ENCODE measurements at places on chromosomes 6 and 20.

DNA sequence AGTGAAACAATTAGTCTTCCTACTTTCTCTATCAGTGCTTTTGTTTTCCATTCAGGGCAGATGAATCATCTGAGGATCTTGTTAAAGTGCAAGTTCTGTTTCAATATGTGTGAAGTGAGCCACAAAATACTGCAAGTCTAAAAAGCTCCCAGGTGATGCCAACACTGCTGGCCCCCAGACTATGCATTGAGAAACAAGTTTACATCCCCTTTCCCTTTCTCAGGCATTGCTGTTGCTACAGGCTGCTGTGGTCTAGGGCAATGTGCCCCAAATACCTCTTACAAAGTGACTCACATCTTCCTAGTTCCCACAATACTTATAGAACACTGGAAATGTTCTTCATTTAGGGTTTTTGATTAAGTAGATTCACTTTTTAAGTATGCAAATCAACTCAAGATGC, 31.8 kb downstream of the ABRACL start:
- peak; percentile 37 for DNase-seq

DNA sequence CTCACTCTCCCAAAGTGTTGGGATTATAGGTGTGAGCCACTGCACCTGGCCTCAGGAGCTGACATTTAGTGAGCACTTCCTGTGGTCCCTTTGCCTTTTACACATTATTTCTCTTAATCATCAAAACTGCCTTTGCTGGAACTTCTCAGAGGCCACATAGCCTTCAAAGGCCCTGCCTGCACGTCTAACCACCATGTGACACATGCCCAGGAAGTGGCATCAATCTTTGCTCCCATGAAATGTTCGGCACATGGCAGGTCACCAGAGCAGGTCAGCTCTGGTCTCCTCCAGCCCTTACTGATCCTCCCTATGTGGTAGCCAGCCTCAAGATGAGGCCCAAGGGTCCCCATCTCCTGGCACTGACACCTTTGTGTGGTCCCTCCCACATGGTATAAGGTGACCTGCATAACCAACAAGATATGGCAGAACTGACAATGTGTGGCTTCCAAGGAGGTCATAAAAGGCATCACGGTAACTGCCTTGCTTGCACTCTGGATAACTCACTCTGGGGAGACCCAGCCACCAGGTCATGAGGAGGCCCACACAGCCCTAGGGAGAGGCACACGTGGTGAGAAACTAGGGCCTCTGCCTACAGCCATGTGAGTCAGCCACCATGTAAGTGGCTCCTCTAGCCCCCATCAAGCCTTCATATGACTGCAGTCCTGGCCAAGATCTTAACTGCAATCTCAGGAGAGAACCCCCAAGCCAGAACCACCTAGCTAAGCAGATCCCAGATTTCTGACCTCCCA, 28.8 kb upstream of the HMGA1 start:
- DNase-seq: no peak

GRCh38 chr6:162627825-162628224, 99.7 kb downstream of the PRKN start:
- no peak for DNase-seq

DNA sequence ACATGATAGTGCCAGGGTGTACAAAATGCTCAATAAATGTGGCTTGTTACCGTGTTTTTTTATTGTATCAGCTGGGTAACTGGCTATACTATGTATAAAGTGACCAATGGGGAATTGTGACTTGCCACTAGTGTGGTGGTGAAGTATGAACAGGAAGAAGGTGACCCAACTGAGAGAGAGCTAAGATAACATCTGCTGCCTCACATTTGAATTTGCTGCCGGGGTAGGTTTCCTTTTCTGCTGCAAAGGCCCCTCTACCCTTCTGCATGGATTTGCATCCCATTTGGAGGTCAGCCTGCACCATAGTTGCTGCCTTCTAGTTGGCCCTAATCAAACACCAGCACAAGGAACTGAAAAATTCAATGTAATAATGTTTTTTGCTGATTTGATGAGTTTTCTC, 24.1 kb downstream of the IL17A start:
- DNase-seq: no peak

- DNase-seq: no peak
Measured at GRCh38 chr6:107789361-107789760, 34.8 kb downstream of the SCML4 start.

GRCh38 chr6:39848171-39848570, 56.0 kb downstream of the DAAM2 start:
- no peak for DNase-seq

- DNase-seq: no peak
Measured at GRCh38 chr6:57221191-57221935, 744 bp downstream of the RAB23 start.

- no peak for DNase-seq
Measured at GRCh38 chr20:17761604-17762003, 61.8 kb downstream of the BANF2 start.

DNA sequence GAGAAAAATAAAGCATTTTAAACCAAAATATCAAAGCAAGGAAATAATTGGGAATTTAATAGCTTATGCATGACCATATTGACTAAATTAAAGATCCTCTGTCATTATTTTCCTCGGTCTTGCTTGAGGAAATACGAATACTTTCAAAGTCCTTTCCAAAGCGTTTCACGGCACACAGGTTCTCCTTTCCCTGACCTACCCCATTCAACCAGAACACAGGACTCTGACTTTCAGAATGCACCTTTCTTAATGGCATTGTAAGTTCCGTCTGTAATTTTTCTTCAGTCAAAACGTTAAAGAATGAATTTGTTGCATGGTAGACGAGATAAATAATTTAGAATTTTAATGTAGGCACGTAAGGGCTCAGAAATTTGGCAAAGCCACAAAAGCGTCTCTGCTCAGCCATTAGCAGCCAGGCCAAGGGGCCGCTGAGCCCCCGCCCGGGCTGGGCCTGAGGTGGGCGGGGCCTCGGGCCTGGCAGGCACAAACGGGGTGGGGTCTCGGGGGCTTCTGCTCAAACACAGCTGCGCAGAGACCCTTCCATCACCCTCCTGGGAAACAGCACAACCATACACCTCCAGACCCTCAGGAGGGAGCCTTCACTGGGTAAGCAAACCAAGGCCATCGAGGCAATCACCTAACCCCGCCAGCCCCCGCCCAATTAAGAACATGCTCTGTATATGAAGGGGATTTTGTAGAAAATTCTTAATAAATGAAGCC, 3.4 kb downstream of the NEDD9 start:
- DNase-seq: no peak

DNA sequence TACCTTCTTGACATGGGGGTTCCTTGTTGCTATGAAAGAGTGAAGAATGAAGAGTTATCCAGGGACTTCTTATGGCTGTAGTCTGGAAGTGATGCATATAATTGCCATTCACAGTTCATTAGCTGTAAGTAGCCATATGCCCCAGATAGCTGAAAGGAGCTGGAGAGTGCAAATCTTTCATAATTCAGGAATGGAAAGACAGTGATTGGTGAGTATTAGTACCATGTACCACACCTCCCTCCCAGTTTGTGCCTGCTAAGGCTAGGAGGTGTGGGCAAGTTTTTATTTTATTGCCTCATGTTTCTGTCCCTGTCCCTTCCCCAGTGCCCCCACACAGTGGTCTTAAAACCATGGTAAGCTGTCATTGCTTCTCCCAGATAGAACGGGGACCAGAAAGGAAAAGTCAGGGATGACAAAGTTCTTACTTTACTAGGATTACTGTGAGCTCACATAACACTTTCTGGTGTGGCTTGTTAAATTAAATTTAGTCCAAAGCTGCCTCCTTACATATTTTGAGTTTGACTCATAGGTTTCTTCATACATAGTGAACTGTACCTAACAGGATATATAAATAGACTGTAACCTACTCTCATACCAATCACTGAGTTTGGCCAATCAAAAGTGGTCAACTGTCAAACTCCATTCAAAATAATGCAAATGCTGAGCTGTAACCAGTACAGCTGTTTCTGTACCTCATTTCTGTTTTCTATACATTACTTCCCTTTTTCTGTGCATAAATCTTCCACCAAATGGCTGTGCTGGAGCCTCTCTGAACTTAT, 119.4 kb downstream of the RFPL4B start:
- no peak for DNase-seq

DNA sequence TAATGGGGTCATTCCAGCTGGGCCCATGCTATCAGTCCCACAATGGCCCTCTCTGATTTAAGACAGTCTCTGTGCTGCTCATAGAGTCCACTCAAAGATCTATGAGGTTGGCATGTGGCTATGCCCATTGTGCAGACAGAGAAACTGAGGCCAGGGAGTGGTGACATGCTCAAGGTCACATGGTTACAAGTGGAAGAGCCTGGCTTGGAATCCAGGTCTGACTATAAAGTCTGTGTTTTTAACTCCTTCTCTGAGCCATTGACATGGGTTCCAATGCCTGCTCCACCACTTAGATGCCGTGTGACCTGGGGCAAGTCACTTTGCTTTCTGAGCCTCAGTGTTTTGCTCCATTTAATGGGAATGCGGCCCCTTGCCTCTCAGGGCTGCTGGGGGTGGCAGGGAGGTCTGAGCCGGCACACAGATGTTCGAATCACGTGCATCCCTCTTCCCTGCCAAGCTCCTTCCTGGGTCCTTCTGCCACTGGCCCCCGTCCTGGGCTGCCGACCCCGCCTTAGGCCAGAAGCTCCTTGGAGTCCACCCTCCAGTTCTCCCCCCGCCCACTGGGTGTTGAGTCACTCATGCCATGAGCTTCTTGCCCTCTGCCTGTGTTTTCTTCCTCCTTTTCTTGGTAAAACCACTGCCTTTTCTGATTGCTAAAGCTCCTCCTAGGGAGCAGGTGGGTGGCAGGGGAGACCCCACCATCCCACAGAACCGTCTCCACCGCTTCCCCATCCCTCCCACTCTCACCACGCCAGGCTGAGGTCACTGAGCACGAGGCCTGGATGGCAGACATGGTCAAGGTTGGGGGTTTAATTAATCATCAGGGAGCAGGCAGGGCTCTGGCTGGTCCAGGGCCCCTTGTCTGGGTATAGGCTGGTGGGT, 35.7 kb downstream of the CEBPB start:
- DNase-seq: no peak

DNA sequence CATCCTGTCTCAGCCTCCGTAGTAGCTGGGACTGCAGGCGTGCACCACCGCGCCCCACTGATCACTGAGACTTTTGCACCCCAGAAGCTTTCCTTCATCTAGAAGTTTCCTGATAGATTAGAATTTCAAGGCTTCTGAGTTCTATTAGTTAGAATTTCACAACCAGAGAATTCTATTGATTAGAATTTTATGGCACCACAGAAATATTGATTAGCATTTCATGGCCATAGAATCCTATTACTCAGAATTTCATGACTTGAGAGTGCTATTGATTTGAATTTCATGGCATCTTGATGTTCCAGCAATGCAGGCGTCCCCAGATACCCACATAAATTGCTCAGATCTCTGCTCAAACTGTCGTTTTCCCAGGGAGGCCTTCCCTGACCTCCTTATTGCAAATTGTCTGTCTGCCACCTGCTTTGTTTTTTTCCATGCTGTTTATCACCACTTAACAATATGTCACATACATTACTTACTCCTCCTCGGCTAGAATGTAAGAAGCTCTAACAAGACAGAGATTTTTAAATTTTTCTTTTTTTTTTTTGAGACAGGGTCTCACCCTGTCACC, 16.9 kb upstream of the CBFA2T2 start:
- DNase-seq: no peak

GRCh38 chr20:57392512-57393271, 1.5 kb downstream of the RBM38 start:
- DNase-seq: no peak

- no peak for DNase-seq
Measured at GRCh38 chr6:88586371-88587149, 376.9 kb downstream of the RNGTT start.

GRCh38 chr6:39599973-39600372, 125.2 kb downstream of the KIF6 start:
- no peak for DNase-seq

DNA sequence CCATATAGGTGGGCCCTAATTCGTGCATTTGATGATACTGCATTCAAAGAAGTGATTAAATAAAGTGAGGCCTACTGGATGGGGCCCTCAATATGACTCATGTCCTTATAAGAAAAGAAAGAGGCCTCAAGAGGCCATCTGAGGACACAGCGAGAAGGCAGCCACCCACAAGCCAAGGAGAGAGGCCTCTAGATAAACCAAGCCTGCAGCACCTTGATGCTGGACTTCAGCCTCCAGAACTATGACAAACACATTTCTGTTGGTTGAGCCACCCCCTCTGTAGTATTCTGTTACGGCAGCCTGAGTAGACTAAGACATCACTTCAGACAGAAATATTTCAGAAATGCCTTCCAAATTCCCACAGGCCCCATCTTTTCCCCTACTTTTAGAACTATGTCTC, 82.5 kb upstream of the PLEKHG1 start:
- DNase-seq: no peak

DNA sequence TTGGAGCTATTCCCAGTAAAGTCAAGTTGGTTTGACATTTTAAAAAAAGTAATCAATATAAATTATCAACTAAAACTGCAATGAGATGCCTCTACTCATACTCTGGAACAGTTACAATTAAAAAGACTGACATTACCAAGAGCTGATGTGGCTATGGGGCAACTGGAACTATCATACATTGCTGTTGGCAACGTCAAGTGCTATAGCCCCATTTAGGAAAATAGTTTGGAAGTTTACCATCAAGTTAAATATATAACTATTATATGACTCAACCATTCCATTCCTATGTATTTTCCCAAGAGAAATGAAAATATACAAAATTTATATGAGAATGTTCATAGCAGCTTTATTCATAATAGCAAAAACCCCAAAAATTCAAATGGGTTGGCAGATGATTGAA, 111.4 kb upstream of the HDGFL1 start:
- DNase-seq: no peak

- no peak for DNase-seq
Measured at GRCh38 chr20:37207171-37207570, 27.8 kb upstream of the MROH8 start.

GRCh38 chr6:116564921-116565872, 6.1 kb upstream of the RWDD1 start:
- DNase-seq: no peak

GRCh38 chr6:149270616-149271015, 46.9 kb upstream of the TAB2 start:
- DNase-seq: no peak

- no peak for DNase-seq
Measured at GRCh38 chr20:38120625-38120988, 44.5 kb downstream of the TGM2 start.

DNA sequence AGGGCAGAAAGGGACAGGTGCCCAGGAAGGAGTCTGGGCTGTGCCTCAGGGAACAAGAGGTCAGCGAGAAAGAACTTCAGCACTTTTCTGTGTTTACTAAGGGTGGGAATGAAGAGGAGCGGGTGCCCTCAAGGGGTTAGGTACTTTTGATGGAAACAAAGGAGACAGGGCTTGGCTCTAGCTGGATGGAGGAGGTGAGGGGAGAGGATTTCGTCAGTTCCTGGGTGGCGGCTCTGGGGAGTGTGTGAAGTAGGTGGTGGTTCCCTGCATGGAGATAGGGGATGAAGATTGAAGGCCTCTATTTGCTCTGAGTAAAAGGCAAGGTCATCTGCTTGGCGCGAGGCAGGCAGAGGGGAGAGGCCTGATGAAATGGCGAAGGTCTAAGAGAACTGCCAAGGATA, 40.0 kb upstream of the ANKRD60 start:
- no peak for DNase-seq

DNA sequence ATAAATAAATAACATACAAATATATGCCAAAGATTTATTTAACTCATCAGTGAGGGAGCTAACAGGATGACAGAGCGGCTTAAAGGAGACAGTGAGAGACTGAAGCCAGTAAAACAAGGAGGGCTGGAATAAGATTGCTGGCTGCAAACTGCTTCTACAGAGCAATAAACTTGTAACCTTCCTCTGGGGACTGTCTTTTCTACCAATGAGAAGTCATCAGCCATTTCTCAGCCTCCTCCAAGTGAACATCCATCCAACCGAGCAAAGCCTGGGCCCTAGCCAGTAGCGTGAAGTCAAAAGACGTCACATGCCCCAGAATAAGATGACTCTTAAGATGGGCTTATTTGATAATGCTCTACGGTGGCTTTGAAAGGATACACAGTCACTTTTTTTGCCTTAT, 42.5 kb downstream of the CPXM1 start:
- DNase-seq: no peak

Data from non-pigmented ciliary epithelial cell (primary cell).